Left colon (tissue), 2 donors: ENCODE measurements at places on chromosomes 16 and 17.

DNA sequence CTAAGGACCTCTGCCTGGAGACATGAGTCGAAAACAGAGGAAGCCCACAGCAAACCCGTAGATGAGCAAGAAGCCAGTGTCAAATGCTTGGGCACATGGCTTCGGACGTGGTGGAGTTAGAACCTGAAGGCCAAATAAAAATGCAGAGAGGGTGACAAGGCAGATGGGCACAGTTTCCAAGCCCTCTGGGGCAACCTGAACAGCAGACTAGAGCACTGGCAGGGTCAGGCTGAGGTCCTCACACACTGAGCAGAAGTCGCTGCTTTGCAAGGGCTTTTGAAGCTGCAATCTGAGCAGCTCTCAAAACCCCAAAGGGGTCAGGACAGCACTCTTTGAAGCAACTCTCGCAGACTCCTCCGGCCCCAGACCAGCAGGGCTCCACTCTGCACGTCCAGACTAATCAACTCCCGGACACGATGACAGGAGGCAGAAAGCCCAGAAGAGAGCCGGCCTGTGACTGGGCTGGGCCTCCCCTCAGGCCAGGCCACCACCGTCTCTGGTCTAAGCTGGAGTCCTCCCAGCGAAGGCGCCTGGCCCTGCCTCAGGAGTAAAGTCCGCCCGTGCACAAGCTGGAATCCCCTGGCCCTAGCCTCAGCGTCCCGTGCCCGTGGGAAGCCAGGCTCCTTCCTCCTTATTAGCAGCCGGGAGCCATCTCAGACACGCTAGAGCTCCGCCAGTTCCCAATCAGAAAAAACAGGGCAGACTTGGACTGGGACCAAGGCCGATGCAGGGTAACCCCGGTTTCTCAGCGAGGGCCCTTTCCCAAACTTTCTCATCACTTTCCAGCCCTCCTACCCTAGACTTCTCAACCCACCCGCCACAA is 924 bp downstream of the SMARCD2 start:
- peak; percentile 73 for DNase-seq

GRCh38 chr16:12546918-12547607 is 256.6 kb downstream of the CPPED1 start:
- DNase-seq: no peak

DNA sequence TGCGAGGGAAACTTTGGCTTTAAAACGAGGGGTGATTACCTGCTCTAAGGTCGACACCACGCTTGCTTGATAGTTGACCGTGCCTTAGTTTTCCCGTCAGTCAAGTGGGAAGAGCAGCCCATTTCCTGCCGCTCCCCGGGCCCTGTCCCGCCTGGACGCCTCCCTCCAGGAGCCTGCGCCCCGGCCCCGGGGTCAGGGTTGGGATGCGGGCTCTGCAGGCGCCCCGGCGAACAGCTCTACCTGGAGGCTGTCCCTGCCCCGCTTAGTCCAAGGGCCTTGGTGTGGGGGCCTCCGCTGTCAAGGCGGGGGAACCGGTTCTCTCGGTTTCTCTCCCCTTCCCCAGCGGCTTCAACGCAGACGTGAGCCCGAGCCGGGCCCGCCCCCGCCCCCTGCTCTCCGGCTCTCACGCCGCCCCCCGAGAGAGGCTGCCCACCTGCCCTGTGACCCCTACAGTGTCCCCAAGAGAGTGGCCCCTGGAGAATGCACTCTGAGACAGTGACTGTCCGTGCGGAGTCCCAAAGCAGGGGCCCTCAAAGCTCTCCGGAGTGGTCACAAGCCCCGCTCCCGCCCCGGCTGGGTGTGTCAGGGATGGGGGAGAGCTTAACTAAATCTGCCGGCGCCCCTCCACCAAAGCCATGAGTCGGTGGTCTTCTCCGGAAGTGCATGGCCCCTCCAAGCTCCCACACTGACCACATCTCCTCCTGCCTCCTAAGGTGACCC is 117.4 kb upstream of the SMURF2 start:
- DNase-seq: peak; percentile 33

- DNase-seq: peak; percentile 37
These were observed 34.7 kb upstream of the RBBP6 start for GRCh38 chr16:24504472-24505345.

GRCh38 chr17:383771-384621 is 31.4 kb upstream of the RPH3AL start:
- DNase-seq: no peak

DNA sequence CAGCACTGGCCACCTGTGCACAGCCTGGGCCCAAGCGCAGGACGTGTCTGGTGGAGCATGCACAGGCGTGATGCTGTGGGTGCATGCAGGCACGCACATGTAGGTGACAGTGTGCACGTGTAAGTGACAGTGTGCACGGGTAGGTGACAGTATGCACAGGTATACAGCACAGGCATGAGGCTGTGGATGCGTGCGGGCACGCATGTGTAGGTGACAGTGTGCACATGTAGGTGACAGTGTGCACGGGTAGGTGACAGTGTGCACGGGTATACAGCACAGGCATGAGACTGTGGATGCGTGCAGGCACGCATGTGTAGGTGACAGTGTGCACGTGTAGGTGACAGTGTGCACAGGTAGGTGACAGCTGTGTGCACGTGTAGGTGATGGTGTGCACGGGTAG is 7.9 kb downstream of the RPUSD1 start:
- DNase-seq: no peak

DNA sequence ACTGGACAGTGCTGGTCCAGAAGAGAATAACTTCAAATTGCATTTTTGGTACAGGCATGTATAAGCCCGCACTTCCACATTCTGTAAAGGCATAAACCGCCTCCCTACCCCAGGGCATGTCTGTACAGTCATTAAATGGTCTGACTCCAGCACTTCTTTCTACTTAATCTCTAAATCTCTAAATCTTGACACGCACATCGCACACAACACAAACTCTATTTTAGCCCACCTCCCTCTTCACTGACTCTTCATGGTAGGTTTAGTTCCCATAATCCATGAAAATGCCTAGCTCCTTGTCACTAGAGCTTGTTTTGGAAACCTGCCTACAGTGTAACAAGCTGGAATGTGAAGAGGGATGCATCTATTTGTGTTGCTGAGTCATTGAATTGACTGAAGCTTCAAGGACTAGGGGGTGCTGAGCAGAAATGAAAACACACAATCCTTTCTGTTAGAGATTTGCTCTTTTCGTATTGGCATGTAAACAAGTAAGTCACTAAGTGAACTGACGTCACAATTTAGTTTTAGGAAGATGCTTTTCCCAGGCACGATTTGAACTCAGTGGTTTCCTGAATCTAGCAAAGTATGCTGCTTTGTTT is 1.6 kb upstream of the DUSP14 start:
- no peak for DNase-seq
